Stimulated activated CD4-positive, alpha-beta T cell treated with anti-CD3 and anti-CD28 coated beads, Interleukin-4, amount 100 ng/mL, for 4 hours (primary cell): ENCODE measurements at places on chromosomes 16 and 17.

GRCh38 chr16:48622456-48623303 is 12.7 kb upstream of the N4BP1 start:
- DNase-seq, result no peak

DNA sequence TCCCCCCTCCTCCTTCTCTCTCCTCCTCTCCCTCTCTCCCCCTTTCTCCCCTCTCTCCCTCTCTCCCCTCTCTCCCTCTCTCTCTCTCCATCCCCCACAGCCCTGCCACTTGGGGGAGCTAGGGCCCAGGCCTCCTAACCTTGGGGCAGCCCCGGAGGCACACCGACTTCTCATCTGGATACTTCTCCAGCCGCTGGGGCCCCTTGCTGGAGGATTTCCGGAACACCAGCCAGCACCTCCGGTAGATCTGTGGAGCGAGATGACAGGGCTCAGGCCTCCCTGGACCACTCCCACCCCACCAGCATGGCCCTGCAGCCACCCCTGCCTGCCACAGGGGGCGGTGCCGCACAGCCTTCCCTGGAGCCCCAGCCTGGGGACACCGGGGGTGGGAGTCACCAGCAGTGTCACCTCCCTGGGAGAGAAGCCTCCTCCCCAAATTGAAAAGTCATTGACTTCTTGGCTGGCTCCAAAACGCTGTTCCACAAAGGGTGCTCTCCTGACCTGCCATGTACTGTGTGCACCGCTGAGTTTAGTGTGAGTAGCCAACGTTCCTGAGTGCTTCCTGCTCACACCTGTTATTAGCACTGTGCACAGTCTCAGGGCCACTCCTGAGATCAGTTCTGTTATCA is 10.5 kb downstream of the DOK4 start:
- peak; percentile 58 for DNase-seq

- no peak for DNase-seq
These were observed 13.0 kb downstream of the EFCAB5 start for GRCh38 chr17:29954405-29954804.

- DNase-seq, result no peak
These were observed 12.7 kb downstream of the TMEM11 start for GRCh38 chr17:21201298-21201595.

DNA sequence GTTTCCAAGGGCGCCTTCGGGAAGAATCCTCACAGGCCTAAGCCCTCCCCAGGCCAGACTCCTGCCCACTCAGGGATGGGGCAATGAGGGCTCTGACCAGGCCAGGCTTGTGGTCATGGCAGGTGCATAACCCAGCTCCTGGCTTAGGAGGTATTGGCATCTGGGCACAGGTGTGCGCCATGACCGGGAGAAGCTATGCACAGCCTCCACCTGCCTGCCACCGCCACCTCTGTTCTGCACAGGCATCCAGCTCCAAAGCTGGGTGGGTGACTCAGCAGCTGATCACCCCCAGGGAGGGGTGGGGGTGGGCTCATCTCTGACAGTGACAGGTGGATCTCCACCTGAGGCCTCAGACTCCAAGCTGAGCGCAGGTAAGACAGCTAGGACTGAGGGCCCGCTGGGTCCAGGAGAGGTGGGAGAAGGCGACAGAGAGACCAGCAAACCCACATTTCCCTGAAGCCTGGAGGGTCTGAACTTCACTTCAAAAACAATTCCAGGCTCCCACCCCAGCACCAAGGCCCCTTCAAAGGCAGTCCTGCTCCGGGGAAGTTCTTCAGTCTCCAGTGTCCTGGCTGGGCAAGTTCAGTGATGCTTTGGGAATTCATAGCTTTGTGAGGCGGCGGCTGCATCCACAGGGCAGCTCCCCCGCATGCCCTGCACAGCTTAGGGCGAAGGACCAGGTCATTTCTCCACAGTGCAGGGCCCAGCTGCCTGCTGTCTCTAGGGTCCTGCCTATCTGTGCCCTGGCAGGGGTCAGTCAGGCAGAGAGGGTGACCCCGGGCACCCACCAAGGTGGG is 121.6 kb upstream of the SMURF2 start:
- no peak for DNase-seq

DNA sequence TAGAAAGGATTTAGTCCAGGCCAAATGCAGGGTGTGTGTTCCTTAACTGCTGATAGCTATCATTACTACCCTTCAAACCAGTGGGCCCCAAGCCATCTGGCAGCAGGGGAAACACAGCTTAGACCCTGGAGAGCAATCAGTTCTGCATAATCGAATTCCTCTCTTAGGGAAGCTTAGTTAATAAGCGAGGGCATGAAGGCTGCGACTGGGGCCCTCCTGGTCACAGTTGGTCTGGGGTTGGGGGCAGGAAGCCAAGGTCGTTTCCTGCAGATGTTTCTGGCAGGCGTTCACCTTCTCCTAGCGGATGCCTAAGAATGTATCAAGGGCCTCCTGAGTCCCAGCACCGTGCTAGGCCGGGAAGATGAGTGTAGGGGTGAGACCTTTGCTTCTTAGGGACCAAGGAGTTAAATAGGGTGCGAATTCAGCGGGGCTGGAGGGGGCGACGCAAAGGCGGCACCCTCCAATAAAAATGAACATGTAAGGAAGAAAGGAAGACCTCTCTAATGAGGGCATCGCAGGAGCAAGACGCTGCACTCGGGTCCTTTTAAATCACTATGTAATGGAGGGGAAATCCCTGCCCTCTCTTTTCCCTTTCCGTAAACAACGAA is 16.5 kb upstream of the EEF2K start:
- DNase-seq, result no peak

DNA sequence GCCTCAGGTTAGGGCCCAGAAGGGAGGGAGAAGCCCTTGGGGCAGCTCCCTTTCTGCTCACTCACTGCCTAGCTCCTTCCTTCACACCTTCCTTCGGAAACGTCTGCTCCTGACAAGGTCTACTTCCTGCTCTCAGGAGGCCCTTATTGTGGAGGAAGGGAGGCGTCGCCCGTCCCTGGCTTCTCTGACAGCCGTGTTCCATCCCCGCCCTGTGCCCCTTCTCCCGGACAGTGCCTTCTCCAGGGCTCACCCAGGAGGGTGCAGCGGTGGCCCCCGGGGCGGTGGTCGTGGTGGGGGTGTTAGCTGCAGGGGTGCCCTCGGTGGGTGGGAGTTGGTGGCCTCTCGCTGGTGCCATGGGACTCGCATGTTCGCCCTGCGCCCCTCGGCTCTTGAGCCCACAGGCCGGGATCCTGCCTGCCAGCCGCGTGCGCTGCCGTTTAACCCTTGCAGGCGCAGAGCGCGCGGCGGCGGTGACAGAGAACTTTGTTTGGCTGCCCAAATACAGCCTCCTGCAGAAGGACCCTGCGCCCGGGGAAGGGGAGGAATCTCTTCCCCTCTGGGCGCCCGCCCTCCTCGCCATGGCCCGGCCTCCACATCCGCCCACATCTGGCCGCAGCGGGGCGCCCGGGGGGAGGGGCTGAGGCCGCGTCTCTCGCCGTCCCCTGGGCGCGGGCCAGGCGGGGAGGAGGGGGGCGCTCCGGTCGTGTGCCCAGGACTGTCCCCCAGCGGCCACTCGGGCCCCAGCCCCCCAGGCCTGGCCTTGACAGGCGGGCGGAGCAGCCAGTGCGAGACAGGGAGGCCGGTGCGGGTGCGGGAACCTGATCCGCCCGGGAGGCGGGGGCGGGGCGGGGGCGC is 231.9 kb downstream of the SEC14L1 start:
- peak; percentile 50 for DNase-seq

DNA sequence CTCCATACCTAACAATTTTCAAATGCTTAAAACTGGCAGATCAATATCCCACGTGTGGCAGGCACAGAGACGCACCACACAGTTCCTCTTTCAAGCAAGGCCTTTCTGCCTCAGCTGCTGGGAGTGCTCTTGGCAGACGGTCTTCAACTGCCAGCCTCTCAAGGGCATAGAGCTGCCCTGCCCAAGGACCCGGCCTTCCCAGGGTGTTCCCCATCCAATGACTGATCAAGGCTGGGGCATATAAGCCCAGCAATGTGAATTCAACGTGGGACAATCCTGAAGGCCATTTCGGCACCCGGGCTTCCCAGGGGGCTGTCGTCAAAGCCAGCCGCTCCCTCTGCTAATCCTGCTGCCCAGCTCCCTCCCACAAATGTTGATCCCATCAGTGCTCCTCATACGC is 107.1 kb downstream of the STX8 start:
- DNase-seq, result no peak

- no peak for DNase-seq
These were observed 6.0 kb upstream of the SERPINF1 start for GRCh38 chr17:1755827-1756262.

- DNase-seq, result no peak
These were observed 10.6 kb upstream of the HOXB2 start for GRCh38 chr17:48555258-48556228.

DNA sequence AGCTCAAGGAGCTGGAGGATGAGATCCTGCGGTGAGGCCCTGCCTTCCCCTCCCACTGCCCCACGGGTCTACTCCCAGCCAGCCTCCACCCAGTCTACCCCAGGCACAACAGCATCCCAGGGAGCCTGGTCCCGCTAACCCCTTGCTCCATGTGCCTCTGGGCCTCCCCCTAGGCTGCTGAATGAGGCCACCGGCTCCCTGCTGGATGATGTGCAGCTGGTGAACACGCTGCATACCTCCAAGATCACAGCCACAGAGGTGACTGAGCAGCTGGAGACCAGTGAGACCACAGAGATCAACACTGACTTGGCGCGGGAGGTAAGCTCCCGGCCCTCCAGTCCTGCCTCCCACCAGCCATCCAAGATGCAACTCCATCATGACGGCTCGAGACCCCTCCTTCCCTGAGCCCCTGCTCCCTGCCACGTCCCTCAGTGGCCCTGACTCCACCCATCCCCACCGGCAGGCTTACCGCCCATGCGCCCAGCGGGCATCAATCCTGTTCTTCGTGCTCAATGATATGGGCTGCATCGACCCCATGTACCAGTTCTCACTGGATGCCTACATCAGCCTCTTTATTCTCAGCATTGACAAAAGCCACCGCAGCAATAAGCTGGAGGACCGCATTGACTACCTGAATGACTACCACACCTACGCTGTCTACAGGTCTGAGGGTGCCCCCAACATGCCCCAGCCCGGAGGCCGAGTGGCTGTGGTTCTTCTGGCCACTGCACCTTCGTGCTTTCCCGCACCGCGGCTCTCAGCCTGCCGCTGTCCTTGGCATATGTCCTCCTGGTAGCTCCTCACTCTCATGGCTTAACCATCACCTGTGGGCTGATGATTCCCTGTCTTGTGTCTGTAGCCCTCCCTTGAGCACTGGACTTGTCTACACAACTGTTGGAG is 15.0 kb upstream of the KDM6B start:
- DNase-seq, result no peak

DNA sequence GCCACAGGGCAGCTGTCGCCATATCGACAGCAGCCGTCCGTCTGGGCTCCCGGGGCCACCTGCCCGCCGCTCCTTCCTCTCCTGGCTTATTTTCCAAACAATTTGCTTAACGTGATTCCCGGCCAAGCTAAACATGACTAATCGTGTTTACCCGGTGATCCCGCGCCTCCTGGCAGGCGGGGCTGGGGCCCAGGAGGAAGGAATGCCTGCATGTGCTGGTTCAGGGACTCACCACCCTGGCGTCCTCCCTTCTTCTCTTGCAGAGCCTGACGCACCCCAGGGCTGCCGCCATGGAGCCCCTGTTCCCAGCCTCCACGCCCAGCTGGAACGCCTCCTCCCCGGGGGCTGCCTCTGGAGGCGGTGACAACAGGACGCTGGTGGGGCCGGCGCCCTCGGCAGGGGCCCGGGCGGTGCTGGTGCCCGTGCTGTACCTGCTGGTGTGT is 6.1 kb downstream of the SSTR5 start:
- DNase-seq, result no peak

- no peak for DNase-seq
These were observed 117.2 kb downstream of the PRKCB start for GRCh38 chr16:23952971-23953300.

GRCh38 chr16:26360867-26361266 is 669.1 kb downstream of the HS3ST4 start:
- no peak for DNase-seq

DNA sequence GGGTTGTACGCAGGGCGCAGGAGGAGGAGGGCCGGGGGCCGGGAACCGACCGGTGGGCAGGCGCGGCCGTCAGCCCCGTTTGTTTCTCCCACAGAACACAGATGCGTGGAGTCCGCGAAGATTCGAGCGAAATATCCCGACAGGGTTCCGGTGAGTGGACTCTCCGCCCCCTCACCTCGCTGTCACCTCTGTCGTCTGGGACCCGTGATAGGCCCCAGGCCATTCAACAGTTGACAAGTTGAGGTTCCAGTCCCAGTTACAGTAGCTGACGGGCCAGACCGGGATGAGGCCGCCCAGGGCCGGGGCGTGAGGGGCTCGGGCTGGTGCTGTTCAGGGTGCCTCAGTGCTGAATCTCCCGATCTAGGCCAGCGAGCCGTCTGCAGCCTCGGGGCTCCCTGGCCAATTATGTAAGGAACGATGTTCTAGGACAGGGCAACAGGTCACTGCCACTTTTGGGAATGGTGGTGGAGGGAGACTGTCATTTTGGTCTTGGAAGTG is 628 bp downstream of the GABARAPL2 start:
- DNase-seq, result no peak

GRCh38 chr17:82752371-82753200 is 721 bp downstream of the TBCD start:
- peak; percentile 53 for DNase-seq

GRCh38 chr16:58855291-58855863 is 121.3 kb upstream of the GOT2 start:
- DNase-seq, result no peak

DNA sequence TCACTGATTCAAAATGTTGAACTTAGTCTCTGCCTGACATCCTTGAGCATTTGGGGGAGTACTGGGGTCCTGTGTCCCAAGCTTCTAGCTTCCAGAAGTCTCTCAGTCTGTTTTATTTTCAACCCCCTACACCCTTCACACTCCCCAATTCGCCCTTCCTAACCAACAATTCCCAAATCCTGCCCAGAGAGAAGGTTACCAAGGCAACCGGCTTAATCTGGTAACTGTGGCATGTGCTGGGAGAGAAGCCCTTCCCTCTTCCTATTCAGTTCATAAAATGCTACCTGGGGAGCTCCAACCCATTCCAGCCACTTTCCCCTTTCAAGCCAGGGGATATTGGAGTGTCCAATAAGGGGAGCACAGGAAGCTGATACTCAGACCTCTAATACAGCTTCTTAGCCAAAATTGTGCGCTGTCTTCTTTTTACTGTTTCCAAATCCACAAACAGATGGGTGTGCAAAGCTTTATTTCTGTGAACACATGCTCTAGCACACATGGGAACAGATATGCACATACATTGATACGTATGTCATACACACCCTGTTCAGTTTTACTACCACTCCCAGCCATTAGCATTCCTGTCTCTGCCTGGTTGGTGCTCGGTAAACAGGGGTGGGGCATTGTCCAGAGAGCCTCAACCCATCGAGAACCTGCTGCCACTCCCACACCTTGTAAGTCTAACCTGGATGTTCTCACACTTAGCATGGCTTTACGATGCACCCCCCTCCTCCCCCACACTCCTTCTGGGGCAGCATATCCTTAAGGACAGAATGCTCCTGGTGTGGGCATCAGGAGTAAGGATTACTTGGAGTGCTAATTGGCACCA is 1.1 kb upstream of the RAPGEFL1 start:
- DNase-seq, result no peak

DNA sequence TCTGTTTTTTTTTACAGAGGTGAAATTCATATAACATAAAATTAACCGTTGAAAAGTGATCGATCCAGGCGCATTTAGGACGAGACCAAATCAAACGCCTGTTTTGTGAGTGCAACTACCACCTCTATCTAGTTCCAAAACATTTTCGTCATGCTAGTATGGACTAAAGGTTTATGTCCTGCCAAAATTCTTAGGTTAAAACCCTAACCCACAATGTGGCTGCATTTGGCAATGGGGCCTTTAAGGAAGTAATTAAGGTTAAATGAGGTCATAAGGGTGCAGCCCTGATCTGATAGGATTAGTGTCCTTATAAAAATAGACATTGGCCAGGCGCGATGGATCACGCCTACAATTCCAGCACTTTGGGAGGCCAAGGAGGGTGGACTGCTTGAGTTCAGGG is 32.8 kb upstream of the RCVRN start:
- no peak for DNase-seq
